ENCODE measurements at places on chromosomes 13 and 19.

DNA sequence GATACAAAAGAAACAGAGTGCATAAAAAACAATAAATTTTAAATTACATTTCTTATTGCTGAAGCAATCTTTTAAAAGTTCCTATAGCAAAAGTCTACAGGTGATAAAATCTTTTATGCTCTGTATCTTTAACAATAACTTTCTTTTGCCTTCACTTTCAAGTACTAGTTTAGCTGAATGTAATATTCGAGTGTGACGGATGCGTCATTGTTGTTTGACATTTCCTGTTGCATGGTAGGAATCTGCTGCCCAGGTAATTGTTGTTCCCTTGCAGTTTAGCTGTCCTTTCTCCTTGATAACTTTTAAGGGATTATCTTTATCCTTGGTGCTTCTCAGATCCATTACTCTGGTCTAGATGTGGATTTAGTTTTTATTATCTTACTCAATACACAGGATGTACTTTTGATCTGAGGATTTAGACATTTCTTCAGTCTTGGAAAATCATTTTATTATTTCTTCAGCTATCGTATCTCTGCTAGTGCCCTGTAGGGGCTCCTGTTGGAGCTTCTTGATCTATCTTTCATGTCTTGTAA, 2.1 kb upstream of the CPB2 start:
- DNase-seq: no peak

- peak; percentile 72 for DNase-seq
Observed at GRCh38 chr13:97540696-97541095, 106.7 kb downstream of the RAP2A start.

DNA sequence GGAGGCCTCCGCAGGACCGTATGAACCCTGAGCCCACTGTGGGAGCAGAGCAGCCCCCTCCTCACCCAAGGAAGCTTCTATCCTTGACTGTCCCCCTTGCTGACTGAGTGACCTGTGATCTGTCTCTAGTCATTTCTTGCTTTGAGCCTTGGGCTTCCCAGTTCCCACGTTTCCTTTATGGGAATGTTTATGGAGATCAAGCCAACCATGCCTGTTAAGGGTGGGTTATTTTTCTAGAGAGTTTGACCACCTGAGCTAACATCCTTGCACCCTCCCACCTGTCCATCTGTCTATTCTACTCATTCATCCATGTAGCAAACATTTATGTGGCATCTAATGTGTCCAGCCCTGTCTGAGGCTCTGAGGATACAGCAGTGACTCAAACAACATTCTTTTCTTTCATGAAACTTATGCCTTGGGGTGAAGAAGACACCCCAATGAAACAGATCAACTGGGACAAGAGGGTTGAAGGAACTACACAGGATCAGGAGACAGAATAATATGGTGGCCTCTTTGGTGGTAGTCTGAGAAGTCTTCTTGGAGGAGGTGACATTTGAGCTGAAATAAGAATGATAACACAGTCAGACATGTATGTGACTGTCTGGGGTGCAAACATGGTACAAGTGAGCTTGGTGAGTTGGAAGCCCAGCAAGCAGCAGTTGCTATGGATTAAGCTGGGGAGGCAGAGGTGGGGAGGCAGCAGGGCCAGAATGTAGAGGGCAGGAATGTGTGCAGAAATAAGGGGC, 30.5 kb downstream of the CERS4 start:
- no peak for DNase-seq

DNA sequence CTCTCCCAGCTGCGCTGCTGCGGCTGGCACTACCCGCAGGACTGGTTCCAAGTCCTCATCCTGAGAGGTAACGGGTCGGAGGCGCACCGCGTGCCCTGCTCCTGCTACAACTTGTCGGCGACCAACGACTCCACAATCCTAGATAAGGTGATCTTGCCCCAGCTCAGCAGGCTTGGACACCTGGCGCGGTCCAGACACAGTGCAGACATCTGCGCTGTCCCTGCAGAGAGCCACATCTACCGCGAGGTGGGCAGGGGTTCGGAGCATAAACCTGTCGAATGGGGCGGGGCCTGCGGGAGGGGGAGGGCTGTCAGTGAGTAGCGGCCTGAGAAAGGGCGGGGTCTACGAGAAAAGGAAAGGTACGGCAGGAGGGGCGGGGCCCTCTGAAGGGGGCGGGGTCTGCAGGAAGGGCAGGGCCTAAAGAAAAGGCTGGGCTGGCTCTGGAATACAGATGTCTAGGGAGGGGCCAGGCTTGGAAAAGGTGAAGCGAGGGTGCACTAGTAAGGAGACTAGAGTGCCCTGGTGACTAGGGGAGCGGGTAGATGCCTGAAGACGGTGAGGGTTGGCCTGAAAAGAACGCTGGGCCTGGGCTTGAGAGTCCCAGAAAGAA, 3.6 kb downstream of the CD37 start:
- DNase-seq: peak; percentile 80

DNA sequence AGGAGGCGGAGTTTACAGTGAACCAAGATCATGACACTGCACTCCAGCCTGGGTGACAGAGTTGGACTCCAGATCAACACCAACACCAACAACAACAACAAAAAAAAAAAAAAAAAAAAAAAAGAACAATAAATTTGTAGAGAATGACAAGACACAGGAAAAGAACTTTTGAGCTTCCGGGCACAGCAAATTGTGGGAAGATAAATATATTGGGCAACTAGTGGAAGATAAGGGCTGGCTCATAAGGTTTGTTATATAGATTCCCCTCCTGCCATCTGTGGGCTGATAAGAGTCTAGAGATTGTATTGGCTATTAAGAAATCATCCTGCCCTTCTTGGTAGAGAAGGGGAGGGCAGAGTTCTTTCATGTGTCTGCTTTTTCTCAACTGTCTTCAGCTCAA, 33.1 kb upstream of the CYP2S1 start:
- no peak for DNase-seq
